ENCODE measurements at places on chromosomes 13 and 19.

GRCh38 chr13:110416131-110417025, 109.3 kb downstream of the COL4A2 start:
- no peak for DNase-seq

DNA sequence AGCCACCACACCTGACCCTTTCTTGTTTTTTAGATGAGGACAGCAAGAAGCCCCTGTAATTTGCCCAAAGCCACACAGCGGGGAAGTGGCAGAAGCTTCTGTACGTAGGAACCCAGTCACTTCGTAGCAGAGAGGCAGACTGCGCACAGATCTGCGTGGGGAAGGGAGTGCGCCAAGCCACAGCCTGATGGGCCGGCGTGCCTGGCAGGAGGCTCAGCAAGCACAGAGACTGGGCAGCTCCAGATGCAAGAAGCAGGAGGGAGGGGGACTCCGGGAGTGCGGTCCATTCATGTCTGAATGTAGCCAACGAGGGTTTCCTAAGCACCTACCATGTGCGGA, 347 bp upstream of the TJP3 start:
- peak; percentile 8 for DNase-seq

DNA sequence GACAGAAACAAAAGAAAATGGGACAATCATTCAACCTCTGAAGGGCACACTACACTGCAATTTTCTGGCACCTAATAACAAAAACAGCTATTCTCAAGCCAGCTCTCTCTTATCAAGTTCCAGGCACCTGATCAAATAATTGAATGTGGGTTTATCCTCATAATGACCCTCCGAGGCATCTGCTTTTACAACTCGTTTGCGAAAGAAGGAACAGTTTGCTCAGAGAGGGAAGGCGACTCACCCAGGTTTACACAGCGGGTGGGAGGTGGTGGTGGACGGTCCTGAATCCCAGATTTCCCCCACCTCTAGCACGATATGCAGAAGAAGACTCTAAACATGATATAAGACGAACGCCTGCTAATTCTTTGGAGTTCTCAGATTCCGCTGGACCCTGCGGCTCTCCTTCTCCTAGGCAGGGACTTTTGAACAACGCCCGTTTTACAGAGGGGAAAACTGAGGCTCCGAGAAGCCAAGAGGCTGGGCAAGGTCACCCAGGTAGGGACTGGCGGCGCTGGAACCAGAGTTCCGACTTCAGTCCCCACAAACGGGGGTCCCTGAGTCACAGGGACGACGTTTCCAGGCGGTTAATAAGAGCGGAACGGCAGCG, 641 bp downstream of the SGTA start:
- no peak for DNase-seq

GRCh38 chr19:8304841-8305621, 3.1 kb downstream of the CD320 start:
- DNase-seq = peak; percentile 94

- no peak for DNase-seq
Observed at GRCh38 chr13:97113231-97114001, 108.7 kb upstream of the MBNL2 start.

GRCh38 chr19:7500811-7501450, 12.1 kb upstream of the PEX11G start:
- DNase-seq = peak; percentile 91

- no peak for DNase-seq
Observed at GRCh38 chr13:84972907-84973306, 826.3 kb downstream of the SLITRK6 start.

- DNase-seq = no peak
Observed at GRCh38 chr19:32373585-32374295, 28.3 kb downstream of the ZNF507 start.

- no peak for DNase-seq
Observed at GRCh38 chr13:53648673-53649072, 620.1 kb downstream of the OLFM4 start.

GRCh38 chr13:71751073-71751472, 115.9 kb downstream of the DACH1 start:
- DNase-seq = no peak

DNA sequence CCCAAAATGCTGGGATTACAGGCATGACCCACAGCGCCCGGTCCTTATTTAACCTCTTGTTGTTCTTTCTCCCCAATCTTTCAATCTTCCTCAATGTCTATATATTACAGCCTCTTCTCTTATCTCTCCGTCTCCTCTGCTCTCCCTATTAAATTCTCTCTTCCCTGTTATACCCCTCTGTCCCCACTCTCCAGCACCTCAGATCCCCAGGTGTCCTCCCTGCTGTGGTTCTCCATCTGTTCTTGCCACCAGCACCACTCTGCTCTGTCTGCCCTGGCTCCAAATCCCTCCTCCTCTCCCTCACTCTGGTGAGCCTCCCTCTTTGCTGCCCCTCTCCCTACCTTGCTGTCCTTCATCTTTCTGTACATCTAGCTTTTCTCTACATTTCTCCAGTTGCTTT, 1.1 kb downstream of the ZNF600 start:
- DNase-seq = no peak

DNA sequence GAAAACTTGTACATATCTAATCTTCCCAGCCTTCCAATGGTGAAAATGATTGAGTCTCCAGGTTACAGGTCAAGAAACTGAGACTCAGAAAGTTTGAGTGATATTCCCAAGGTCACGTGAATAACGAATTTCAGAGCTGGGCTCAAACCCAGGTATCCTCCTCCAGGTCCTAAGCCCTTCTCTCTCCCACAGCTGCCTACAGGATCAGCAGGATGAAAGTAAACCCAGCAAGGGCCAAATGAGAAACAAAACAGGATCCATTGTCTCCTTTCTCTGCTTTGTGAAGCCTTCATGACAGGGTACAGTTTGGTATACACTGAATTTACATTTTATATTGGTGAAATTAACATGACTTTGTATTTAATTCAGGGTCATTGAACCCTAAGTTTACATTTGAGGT, 208.1 kb downstream of the RBM26 start:
- peak; percentile 18 for DNase-seq

GRCh38 chr19:14407605-14408484, 11.3 kb downstream of the DDX39A start:
- DNase-seq = no peak

DNA sequence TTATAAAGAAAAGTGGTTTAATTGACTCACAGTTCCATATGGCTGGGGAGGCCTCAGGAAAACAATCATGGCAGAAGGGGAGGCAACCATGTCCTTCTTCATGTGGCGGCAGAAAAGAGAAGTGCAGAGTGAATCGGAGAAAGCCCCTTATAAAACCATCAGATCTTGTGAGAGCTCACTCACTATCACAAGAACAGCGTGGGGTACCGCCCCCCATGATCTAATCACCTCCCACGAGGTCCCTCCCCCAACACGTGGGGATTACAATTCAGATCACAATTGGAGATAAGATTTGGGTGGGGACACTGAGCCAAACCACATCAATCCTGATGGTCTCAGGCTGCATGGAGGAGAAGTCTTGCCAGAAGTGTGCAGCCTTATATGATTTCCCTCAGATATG, 26.0 kb downstream of the TM9SF2 start:
- DNase-seq = no peak

- DNase-seq = no peak
Observed at GRCh38 chr19:3512562-3513228, 6.6 kb downstream of the FZR1 start.

- no peak for DNase-seq
Observed at GRCh38 chr13:94705081-94706030, 7.0 kb downstream of the SOX21 start.

DNA sequence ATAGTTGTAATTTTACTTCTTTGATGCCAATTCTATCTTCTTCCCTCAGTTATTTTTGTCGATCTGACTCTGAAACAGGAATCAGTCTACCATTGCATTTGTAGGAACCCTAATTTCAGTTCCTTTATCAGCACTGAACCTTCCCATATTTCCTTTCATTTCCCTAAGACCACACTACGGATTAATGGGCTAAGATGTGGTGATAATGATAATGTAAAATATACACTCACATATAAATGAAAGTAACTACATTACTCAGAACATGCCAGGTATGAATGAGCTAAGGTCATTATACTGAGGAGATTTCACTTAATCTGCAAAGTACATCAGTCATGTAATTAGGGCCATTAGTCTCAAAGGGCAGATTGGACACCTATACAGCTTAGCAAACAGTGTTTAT, 60.2 kb upstream of the RFC3 start:
- no peak for DNase-seq

DNA sequence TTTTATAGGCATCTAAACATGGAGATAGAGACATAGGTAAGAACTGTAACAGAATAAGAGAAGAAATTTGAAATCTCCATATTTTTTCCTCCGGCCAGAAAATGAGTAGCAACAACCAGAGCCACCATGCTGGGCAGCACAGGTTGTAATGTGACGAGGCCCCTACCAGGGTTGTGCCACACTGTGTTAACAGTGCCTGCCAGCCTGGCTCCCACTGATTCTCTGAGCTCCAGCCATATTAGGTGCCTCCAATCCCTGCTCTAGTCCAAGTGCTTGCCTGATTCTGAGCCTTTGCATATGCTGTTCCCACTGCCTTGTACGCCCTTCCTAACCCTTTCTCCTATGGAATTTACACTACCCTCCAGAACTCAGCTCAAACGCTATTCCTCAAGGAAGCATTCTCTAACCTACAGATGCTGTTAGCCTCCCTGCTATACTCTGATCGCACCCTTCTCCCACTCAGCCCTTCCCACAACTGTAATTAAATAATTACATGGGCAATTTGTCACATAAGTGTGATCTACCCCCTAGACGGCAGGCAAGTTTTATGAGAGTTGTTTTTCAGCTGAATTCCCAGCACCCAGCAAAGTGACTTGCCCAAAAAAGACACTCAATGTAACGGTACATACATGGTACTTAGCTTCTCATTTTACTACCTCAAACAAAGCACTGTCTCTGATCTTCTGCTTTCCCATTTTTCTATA, 37.6 kb upstream of the STARD13 start:
- DNase-seq = no peak

- DNase-seq = no peak
Observed at GRCh38 chr13:73169971-73170370, 111.2 kb downstream of the KLF5 start.

DNA sequence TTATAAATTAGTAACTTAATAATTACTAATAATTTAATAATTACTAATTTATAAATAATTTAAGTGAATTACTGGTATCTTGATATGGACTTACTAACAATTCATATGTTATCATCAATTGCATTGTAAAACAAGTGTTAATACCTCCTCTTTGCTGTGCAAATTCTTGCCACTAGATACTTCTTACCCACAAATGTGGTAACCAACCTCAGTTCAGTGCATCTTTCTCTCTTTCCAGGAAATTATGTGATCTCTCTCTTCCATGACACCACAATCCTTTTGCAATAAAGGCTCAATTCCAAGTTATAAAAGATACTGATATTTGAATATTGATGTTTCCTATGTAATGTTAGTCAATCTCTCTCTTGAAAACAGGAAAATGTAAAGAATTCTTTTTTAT, 408.6 kb upstream of the MIR17HG start:
- no peak for DNase-seq

DNA sequence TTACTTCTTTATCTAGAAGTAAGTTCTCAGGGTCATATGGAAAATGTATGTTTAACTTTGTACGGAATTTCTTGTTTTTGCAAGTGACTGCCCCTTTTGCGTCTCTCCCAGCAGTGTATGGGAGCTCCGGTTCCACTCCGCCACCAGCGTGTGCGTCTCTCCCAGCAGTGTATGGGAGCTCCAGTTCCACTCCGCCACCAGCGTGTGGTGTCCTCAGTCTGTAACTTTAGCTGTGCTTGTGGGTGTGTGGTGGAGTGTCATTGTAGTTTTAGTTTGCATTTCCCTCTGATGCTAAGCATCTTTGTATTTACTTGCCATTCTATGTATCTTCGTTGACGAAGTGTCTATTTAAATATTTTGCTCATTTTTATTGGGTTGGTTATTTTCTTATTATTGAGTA, 2.4 kb downstream of the CUL4A start:
- no peak for DNase-seq

- no peak for DNase-seq
Observed at GRCh38 chr19:49938662-49939061, 9.4 kb upstream of the NUP62 start.

DNA sequence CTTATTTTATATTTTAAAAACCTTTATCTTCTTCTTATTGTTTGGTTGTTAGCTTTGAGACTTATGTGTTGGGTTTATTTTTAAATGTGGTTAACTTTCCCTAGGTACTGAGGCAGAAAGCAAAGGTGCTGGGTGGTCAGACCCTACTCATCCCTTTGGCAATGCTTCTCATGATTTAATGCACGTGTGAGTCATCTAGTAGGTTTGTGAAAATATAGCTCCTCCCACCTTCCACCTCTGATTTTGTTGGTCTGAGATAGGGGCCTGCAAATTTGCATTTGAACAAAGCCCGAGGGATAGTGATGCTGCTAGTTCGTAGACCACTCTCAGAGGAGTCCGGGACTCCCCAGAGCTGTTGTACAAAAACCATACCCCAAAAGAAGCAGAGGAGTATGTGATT, 771.3 kb upstream of the ARGLU1 start:
- peak; percentile 4 for DNase-seq

- DNase-seq = no peak
Observed at GRCh38 chr13:45943965-45944364, 92.4 kb upstream of the SIAH3 start.

DNA sequence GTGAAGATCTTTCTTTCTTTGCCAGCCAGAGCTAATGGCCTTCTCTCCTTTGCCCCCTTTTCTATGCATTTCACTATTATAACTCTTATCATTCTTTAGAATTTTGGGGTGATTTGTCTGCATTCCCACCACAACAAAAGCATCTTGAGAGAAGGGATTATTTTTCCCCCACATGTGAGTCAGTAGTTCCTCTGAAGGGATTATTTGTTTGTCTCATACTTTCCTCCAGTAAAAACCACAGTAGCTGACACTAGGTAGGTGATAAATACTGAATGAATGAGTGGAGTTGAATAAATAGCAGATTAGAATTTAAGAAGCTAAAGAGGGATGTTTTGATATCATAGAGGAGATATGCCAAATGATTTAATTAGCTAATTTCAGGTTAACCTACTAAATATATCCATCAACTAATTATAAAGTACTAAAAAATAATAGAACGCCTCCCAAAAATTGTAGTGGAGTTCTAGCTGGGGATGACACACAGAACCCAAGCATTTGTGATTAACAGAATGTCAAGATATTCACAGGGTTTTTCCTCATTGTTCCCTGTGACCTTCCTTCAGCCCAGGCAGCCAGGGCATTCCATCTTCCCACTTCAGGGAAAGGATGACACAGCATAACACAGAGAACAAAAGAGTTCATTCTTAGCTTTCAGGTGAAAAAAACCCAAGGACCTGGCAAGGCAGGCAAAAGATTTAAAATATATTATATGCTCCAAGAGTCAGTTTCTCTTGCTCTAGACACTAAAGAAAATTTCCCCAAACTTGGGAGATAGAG, 3.5 kb upstream of the TBC1D4 start:
- DNase-seq = no peak

DNA sequence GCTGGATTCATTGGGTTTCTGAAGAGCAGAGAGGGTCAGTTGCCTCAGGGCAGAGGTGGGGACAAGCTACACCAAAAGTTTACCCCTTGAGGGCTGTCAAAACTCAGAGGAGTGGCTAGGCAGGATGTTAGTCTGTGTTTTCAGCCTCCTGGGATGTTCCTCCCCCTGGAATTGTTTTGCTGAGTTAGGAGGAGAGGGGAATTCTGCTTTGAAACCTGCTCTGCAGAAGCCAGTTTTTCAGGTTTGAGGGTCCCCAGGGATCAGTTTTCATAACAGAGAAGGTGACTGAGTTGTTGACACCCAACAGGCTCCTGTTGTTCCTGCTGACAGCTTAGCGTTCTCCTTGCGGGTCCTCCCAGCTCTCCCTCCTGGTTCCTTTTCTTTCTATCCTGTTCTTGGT, 121.9 kb upstream of the TMTC4 start:
- DNase-seq = no peak

GRCh38 chr13:91816263-91816807, 417.9 kb downstream of the GPC5 start:
- DNase-seq = no peak

GRCh38 chr19:8655340-8655709, 24.9 kb downstream of the NFILZ start:
- DNase-seq = no peak
